ENCODE measurements at places on chromosomes 12 and 14. TPM values are rescaled to one million over a fixed set of nuclear protein-coding genes. Genes with fewer than 3 reads are reported as not detected.

DNA sequence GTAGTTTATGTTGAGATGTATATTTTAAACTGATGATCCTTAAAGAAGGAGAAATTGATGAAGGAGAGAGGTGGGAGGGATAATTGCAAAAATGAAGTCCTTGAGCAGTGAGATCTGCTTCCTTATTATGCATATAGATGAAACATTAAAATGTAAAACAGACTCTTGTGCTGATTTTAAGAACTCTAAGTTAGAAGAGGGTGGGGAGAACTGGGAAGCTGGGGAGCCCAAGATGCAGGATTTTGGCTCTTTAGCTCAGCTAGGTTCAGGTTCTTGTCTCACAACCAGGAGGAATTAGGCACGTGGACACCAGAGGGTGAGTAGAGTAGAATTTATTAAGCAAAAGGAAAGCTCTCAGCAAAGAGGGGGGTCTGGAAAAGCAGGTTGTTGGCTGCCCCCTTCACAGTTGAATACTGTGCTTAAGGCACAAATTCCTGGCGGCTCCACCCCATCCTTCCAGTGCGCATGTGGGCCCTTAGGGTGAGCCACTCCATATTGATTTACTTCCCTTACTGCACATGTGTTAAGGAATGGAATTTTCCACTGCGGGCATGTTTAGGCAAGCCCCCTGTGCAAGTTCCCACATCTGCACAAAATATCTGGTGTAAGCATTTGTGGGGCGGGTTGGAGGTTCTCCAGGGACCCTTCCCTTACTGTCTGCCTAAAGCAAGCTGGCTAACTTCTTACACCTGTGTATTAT lies 141.9 kb downstream of the BICD1 start:
- DNase-seq, result no peak

DNA sequence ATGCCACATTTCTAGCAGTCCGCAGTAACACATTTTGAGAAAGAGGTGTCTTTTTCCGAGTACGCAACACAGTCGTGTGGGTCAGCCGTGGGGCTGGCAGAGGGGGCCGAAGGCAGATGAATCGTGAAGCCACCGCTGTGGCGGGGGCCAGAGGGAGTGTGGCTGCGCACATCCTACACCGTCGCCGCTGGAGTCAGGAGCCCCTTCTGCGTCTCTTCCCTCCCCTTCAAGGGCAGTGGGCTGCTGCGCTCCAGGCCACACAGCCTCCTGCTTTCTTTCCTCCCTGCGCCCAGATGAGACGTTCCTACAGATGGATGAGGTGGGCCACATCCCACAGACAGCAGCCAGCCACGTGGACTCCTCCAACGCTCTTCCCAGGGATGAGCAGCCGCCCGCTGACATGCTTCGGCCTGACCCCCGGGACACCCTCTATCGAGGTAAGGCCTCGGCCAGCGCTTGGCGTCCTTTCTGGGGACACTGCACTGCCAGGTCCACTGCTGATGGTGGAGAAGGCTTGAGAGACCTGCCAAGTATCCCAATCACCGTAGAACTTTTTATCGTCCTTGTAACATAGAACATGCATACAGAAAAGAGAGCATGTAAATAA lies 89.8 kb downstream of the B4GALNT3 start:
- no peak for DNase-seq

- DNase-seq, result no peak
These were observed 108.5 kb upstream of the ESRRB start for GRCh38 chr14:76267322-76268046.

DNA sequence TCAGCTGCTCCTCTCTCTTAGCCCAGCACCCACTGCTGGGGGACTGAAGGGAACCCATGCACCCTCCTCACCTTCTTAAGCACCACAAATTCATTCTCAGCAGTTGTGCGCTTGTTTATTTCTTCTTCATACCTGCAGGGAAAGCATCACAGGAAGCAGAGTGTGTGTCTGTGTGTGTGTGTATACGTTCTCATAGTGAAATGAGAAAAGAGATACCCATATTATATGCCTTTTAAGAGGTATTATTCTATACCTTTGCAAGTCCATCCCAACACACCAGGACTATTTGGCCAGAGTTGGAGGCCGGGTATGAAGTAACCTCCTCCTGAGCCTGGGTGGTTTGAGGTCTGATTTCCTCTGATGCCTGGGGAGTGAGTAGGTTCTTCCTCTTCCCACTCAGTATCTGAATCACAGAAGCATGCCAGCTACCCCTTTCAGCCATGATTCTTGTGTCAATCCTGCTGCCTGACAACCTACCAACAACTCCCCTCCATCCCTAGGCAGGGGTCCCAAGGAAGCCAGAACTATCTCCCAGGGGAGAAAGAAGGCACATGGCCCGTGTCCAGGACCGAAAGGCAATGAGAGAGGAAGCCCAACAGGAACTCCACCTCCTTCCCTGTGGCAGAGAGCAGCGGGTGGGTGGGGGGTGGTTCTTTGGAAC lies 3.0 kb downstream of the KRT73 start:
- DNase-seq, result no peak

DNA sequence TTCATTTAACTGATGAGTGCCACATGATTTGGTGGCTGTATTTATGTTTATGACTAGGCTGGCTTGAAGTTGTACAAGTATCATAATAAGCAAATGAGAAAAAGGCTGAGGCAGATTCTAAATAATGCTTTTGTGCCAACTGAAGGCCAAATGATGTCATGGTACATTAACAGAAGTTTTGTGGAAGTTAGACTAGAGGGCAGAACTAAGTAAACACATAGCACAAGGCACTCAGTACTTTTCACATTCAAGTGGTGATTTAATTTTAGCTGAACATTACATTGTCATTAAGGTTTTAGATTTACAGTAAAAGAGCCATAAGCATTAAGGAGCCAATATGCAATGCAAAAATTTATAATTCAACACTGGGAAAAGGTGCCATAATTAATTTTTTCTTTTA lies 21.1 kb downstream of the PPP1CC start:
- no peak for DNase-seq

DNA sequence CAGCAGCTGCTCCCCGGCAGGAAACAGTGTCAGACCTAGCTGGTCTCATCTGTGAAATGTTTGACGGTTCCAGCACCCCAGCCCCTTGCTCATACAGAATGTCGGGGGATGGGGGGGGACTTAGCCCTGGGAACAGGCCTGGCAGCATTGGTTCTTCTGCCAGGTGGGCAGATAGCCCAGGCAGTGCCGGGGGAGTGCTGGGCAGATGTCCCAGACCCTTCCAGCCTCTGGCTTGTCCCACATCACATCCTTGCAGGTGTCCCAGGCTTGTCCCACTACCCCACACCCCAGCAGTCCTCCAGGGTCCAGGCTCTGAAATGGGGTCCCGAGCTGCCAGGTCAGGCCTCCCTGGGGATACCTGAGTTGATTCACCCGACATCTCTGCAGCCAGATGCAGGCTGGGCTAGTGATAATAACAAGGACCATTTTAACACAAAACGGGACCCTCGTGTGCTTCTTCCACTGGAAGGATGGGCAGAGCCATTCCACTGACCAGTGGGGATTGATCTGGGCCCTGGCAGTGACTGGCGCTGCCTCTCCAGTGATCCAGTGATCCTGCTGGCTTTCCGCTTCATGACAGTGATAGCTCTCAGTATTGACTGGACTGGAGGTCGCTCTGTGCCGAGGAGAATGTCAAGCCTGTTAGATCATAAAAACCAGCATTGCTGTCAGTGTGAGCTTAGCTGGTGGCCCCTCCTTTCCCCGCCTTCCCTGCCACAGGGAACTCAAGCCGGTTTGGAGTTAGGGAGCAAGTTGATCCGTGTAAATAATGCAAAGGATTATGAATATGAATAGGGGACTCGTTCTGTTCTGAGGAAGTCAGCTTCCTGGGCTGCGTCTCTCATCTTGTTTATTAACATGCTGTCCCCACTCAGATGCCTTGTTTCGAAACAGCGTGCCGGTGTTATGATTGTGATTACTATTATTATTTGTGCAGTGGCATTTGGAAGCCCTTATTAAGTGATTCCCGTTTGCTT lies 180.6 kb downstream of the AACS start:
- DNase-seq, result no peak

GRCh38 chr12:2769866-2770533 lies 24.8 kb upstream of the FKBP4 start:
- DNase-seq, result no peak

GRCh38 chr12:110233212-110233903 lies 47.7 kb upstream of the ATP2A2 start:
- no peak for DNase-seq

DNA sequence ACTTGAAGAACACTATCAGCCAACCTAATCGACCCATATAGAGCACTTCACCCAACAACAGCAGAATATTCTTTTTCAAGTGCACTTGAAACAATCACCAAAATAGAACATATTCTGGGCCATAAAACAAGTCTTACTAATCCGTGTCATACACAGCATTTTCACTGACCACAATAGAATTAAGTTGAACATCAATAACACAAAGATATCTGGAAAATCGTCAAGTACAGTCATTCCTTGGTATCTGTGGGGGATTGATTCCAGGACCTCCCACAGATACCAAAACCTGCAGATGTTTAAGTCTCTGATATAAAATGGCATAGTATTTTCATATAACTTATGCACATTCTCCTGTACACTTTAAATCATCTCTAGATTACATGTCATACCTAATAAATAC lies 295.7 kb downstream of the BCL11B start:
- no peak for DNase-seq

TAS2R19 gene
- polyA plus RNA-seq, result not detected

DNA sequence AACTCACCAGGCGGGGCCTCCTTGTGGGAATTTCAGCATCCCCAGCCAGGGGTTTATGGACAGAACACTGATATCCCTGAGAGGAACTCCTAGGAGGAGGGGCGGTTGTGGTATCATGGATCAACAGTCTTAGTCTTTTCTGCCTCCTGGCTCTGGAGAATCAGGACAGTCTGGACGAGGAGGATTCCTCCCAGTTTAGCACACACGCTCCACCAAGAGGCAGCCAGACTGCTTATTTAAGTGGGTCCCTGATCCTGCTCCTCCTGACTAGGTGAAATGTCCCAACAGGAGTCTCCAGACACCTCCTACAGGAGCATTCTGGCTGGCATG lies 10.4 kb upstream of the ZNF705A start:
- no peak for DNase-seq

KRT3 gene
- polyA plus RNA-seq, result not detected

GRCh38 chr14:64760916-64761315 lies 56.7 kb downstream of the PLEKHG3 start:
- DNase-seq, result no peak

NGB gene
- not detected for polyA plus RNA-seq

- no peak for DNase-seq
These were observed 60.7 kb downstream of the VCPKMT start for GRCh38 chr14:50055461-50056228.

DNA sequence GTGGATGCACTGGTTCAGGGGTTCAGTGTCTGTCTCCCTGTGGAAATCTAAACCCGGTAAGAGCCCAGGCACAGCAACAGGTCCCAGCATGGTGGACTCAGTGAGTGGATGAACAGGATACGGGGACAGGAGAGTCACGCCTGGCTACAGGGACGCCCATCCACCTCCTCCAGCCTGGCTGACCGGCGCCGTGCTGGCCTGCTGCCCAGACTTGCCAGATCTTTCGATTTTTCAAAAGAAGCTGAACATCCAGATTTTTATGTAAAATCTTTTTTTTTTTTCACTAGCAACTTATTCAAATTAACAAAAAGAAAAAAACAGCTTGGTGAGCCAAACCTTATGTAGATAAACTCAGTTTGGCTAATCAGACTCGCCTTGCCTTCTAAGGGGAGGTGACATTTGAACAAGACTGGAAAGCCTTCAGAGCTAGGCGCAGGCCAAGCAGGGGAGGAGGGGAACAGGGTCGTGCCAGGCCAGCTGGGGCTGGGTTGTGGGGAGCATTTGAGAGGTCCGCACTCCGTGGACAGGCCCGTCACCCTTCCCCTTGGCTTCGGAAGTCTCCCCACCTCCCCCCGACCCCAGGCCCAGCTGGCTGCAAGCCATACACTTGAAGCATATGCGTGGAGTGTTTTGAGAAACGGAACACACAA lies 87.8 kb upstream of the NCOR2 start:
- no peak for DNase-seq

RNFT2 gene
- 12.3 TPM for polyA plus RNA-seq
